ENCODE measurements at places on chromosomes 7 and 10. TPM values are rescaled to one million over a fixed set of nuclear protein-coding genes. Genes with fewer than 3 reads are reported as not detected.

- DNase-seq: no peak
Observed at GRCh38 chr7:73870041-73870492, 9.1 kb downstream of the TMEM270 start.

DNA sequence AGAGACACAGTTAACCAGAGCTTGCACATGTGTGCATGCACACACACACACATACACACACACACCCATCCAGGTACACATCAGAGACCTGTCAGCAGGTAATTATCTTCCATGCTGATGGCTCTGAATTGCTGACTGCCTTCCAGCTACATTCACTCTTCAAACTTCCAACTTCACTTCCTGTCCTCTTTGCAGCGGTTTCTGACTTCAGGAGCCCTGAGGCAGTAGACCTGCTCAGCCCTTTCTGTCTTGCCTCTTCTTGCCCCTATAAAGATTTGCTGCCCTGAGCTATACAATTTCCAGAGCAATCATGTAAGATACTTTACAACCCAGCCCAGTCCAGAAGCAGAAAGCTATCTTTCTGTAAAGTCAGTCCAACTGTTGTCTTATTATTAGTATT is 310.2 kb downstream of the FGFR2 start:
- DNase-seq: no peak

- DNase-seq: peak; percentile 95
Observed at GRCh38 chr7:44637788-44638594, 31.6 kb downstream of the OGDH start.

DNA sequence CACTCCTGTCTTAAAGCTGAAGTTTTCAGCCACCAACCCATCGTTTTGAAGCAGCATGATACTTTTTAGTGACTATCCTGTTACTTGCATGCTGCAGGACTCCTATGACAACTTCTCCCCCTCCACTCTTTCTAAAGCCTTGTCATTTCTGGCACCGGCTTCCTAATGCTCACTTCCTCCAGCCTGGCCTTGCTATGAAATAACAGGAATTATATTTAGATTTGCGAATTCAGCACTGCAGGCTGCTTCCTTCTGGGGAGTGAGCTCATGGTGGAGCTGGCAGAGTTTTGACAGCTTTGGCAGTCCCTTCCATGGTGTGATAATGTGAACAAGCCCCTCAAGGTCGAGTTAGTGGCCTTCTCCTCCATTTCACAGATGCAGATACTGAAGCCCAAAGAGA is 13.4 kb downstream of the BLNK start:
- DNase-seq: no peak

- no peak for DNase-seq
Observed at GRCh38 chr10:78774614-78774998, 294.2 kb upstream of the ZMIZ1 start.

DNA sequence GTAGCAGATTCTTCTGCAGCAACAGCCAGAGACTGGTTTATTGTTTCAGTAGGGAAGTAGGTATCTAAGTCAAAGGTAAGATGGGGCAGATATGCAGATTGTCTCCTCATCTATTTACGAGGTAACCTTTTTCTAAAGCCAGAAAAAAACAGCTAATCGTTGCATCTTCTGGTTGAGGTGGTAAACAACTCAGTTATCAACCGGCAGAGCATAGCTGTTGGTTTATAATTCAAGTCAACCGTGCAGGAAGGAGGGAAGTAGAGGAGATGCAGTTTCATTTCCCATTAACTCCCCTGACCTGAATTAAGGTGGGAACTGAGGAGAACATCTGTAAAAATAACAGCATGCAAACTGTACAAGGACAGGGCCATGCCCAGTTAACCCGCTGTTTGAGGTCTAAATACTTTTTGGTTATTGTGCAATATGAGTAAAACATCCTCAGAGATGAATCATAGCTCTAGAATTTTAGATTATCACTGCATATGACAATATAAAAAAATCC is 156.5 kb upstream of the ITGB1 start:
- DNase-seq: peak; percentile 66

GRCh38 chr10:99531696-99532593 is 797 bp upstream of the NKX2-3 start:
- no peak for DNase-seq

DNA sequence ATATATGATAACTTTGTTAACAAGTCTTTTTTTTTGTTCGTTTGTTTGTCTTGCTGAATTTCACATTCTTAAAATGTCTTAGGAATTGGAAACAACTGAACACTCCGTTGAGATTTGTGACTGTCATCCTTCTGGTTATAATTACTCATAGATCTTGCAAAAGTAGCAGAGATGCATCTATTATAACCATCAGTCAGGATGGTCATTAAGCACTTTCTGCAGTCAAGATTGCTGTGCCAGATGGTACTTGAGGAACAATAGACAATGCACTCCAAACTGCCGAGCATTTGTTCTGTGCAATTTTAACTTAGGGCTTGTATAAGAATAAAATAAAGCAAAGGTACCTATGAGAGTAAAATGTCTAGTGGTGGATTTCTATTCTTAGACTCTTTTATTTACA is 710.1 kb upstream of the KCND2 start:
- no peak for DNase-seq

The RSPH10B gene
- not detected for total RNA-seq

The ZRANB1 gene
- total RNA-seq: 37.1 TPM

The FAM204A gene
- total RNA-seq: 47.0 TPM

The CTBP2 gene
- total RNA-seq: 84.7 TPM

The ATOH7 gene
- total RNA-seq: under 0.01 TPM

The MYL10 gene
- total RNA-seq: not detected
